ENCODE measurements at places on chromosomes 7 and 10.

DNA sequence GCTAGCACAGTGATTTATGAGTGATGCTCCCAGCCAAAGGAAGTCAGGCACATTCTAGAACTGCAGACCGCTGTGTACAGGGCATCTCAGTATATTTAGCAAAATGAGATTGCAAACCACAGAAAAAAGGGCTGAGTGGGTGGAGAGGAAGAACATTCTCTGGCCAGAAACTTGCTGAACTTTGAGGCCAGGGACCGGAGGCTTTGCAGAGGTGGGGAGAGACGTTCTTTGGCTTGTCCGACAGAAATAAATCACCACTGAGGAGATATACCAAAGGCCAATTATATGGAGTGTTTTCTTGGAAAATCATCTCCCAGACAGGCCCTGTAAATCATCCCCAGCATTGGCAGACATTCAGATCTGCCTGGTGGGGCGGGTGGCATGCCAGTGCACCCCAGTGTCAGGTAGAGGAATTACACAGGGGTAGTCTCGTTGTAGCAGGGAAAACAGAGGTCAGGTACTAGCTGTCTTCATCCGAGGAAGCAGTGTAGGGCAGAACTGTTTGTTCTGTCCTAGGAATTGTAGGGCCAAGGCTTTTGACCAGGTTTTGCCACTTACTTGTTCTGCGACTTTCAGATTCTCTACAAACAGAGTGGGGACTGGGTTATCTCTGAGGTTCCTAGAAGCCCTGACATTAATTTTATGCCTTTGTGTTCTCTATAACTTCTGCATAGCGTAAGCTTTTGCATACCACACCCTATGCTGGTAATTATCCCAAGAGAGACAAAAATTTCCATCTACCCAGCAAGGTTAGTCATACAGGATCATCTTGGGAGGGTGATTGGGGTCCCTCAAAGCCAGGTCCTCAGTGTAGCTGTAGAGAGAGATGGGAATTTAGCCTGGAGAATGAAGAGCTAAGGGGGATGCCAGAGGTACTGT is 655.6 kb downstream of the LRMDA start:
- DNase-seq = peak; percentile 72

GRCh38 chr10:47379901-47380300 is 4.2 kb downstream of the ZNF488 start:
- peak; percentile 14 for DNase-seq

DNA sequence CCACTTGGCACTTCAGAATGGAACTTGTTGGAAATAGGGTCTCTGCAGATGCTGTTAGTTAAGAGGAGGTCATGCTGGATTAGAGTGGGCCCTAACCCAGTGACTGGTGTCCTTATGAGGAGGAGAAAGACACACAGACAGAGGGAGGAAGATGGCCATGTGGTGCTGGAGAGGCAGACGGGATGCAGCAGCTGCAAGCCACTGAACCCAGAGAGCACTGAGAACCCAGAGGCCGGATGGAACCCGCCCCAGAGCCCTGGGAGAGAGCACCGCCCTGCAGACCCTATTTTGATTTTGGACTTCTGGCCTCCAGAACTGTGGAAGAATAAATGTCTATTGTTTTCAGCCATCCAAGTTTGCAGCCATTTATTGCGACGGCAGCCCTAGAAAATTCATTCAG is 58.0 kb upstream of the EBF3 start:
- DNase-seq = no peak

GRCh38 chr10:5659702-5660528 is 6.5 kb downstream of the ASB13 start:
- DNase-seq = peak; percentile 70

GRCh38 chr7:135900065-135900546 is 77.1 kb downstream of the MTPN start:
- no peak for DNase-seq

DNA sequence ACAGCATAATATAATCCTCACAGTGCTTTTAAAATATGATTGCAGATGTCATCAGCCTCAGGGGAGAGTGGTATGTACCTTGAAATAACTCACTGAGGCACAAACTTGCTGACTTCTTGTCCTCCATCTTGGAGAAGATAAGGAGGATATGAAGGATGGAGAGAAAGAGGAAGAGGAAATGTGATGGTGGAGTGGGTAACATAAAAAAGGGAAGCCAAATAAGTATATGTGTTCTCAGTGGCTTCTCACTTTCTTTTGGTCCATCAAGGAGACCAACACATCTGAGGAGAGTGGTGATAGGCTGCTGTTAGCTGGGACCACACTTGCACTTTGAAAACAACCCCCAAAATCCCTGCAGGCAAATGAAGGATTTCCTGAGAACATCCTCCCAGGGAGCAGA is 21.6 kb upstream of the ZNF37A start:
- no peak for DNase-seq

- DNase-seq = peak; percentile 9
Measured at GRCh38 chr10:49736564-49737113, 25.5 kb downstream of the OGDHL start.

Measured in colonic mucosa (tissue), 4 donors.